ENCODE measurements at places on chromosomes 11 and 22.

DNA sequence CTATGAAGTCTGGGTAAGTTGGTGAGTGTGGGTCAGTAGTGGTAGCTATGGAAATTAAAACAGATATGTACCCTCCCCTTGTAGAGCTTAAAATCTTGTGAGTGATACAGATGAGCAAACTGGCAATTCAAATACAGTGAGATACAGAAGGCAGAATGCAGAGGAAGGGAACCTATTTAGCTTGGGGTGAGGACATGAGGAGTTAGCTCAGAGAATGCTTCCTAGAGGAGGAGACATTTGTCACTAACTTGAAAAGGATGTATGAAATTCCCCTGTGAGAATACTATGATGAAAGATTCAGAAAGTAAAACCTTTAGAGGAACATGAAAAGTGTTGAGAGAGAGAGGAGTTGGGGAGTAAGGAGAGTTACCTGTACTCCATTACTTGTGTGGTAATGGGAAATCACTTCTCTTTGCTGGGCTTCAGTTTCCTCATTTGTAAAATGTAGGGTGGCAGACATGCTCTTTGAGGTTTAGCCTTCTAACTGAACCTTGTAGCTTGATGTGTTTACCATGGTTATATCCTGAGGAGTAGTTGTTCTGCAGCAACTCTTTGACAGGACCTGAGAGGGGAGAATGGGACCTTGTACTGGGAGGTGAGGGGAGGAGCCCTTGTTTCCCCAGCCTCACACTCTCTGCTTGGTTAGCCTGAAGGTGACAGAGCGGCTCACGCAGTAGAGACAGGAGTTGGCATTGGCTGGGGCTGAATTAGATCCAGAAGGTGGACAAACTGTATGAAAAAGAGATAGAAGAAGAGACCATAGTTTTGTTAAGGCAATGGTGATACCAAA lies 17.9 kb downstream of the SWAP70 start:
- no peak for DNase-seq

GRCh38 chr11:123316003-123316402 lies 114.1 kb upstream of the GRAMD1B start:
- DNase-seq = no peak

- no peak for DNase-seq
Observed at GRCh38 chr11:132244846-132245245, 874.4 kb downstream of the NTM start.

- DNase-seq = no peak
Observed at GRCh38 chr11:70032943-70033710, 45.0 kb upstream of the ANO1 start.

- no peak for DNase-seq
Observed at GRCh38 chr22:18950141-18950540, 14.0 kb upstream of the PRODH start.

DNA sequence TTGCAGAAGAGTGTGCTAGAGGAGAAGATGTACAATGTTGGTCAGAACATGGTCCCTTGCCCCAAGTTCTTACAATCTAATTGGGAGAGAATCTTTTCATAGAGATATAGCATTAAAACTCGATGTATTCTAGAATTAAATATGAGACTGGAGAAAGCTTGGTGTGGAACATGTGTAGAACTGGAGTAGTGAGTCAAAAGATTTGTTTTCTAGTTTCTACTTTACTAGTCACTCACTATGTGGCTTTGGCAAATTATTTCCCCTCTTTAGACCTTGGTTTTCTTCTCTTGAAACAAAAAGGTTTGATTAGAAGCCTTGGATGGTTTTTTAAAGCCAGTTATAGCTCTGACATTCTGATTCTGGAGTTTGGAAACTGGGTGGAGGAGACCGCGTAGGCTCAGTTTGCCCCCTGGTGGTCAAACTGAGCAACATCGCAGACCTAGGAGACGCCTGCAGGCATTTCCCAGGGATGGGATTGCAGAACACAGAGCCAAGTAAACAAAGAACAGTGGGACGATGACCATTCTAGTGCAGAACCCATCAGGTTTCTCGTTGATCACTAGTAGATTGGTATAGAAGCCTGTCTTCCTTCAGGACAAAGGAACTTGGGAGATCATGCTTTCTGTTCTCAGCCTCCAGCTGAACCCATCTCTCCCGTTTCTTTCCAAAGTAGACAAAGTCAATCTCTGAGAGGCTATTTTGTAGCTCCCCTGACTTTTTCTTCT lies 8.5 kb upstream of the CHRDL2 start:
- peak; percentile 65 for DNase-seq

DNA sequence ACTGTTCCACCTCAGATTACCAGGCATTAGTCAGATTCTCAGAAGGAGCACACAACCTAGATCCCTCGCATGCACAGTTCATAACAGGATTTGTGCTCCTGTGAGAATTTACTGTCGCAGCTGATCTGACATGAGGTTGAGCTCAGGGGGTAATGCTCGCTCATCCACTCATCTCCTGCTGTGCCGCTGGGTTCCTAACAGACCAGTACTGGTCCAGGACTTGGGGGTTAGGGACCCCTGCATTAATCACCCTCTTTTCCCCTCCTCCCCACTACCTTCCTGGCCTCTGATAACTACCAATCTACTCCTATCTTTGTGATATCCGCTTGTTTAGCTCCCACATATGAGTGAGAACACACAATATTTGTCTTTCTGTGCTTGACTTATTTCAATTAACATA lies 83.5 kb upstream of the FSHB start:
- DNase-seq = no peak

DNA sequence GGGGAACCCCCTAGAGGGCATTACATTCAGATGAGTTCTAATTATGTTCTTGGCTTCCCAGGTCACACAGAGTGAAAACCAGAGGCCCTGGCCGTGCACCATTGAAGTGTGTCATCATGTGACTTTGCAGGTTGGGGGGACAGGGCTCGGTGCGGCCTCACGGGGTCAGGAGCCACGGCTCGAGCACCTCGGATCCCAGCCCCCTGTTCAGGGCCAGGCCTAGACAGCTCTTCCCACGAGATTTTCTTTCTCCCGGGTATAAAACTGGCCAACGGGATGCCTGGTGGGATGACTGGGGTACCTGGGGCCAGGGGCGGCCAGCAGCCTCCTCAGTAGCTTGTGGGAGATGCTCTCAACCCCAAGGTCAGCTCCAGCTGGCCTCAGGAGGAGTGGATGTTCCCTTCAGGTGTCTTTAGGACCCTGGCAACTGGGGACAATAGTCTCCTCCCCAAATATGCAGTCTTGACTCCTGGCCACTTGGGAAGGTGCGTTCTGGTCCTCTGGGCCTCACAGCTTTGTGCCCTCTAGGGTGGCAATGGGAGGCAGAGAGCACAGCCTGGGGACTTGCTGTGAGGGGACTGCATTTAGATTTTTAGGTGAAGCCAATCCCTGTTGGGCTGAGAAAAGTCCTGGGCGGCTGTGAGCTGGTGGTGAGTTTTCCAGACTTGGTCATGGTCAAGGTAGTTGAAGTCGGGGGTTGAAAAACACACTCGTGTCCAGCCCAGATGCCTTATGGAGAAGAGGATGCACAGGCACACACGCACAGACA lies 95.6 kb downstream of the KCNQ1 start:
- DNase-seq = no peak

GRCh38 chr11:120658071-120658423 lies 146.5 kb downstream of the GRIK4 start:
- no peak for DNase-seq

DNA sequence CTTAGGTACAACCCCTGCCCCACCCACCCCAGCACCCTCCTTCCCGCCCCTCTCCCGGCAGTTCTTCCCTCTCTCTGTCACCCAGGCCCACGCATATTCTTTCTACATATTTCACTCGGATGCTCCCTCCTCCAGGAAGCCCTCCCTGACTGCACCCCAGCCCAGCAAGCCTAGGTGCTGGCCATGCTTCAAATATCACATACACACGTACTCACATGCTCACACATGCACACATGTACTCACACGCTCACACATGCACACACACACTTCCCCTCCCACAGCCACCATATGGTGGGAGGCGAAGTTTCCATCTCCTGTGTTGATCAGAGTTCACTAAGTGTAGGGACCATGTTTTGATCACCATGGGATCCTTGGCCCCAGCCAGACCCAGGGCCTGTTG lies 90.4 kb downstream of the WNT7B start:
- DNase-seq = no peak

- DNase-seq = no peak
Observed at GRCh38 chr11:126181939-126182730, 29.3 kb downstream of the RPUSD4 start.

DNA sequence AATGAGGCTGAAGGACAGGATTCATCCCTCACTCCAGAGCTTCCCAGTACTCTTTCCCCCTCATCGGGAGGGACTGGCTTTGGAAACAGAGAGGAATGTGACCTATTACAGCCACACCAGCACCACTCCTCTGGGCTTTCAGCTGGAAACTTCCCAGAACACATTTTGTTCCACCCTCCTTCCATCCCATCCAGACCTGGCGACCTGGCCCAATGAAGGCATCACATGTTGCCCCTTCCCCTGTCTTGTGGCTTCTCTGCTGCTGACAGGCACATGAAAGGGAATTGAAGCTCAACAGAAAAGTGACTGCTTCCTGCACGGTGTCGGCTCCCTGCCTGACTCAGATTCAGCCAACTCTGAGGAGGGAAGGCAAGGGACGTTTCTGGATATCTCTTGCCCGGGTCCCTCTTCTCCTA lies 19.1 kb downstream of the IRAG1 start:
- DNase-seq = no peak

DNA sequence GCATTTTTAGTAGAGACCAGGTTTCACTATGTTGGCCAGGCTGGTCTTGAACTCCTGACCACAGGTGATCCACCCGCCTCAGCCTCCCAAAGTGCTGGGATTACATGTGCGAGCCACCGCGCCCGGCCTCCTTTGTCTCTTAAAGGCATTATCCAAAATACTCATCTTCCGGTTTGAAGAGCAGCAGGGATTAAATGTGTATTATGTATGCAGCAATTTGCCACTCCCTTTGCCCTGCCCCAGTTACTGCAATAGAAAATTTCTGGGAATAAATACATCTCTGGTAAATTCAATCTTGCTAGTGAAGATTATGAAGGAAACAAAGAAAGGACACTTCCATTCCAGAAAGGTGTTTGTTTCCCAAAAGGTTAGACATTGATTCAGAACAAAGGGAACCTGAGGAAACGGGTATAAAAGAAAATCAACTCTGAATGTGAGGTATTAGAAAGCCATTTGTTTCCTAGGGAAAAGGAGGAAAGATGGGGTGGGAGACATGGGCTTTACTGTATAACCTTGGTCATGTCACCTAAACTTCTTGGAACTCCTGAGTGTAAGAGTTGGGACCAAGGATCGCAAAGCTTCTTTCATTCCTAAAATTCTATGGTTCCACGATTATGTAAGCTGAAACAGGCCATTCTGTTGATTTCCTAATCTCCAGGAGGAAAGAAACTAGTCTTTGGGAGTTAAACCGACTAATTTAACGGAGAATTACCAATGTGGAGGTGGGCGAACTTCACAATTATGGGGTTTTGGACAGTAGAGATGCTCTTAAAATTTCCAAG lies 959 bp upstream of the HIPK3 start:
- no peak for DNase-seq

DNA sequence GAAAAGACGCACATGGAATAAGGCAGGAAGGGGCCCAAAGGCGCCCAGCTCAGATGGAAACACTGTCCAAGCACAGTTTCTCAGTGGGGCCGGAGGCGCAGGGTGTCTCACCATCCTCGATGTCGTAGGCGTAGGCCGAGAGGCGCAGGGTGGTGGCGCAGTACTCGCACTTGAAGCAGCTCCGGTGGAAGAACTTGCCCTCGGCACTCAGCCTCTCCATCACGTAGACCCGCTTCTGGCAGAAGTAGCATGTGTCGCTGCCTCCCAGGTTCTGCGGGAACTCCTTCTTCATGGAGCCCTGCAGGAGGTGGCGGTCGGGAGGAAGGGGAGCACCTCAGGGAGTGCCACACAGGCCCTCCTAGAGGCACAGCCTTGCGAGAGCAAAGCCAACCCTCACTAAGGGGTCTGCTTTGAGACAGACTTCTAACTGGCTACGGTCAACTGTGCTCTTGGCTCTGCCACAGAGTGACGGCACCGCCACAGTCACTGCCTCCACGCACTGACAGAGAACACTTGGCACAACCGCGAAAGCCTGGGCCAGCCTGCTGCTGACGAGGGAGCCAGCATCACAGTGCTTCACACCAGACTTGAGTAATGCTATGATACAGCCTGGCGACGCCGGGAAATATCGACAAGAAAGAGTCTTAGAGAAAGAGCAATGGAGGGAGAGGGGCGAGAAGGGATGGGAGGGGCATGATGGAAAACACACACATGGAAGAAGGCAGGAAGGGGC lies 97.6 kb upstream of the BID start:
- no peak for DNase-seq

DNA sequence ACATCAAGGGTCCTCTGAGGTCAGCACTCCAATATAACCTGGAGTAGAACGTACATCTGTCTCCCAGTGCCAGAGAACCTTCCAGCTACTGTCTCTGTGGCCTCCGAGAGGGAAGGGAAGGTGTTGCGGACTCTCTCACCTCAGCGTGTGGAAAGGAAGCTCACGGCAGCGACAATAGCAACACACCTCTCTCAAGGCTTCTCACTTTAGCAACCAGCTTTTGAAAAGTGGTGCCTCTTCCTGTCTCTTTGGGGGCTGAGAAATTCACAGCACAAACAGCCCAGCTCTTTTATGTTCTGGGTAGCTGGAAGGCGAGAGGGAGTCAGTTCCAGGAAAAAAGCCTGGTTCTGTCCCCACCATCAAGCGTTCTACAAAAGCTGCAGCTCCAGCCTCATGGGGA lies 156.9 kb upstream of the TBCEL start:
- DNase-seq = no peak

GRCh38 chr22:43848366-43849171 lies 13.7 kb downstream of the SULT4A1 start:
- DNase-seq = no peak

DNA sequence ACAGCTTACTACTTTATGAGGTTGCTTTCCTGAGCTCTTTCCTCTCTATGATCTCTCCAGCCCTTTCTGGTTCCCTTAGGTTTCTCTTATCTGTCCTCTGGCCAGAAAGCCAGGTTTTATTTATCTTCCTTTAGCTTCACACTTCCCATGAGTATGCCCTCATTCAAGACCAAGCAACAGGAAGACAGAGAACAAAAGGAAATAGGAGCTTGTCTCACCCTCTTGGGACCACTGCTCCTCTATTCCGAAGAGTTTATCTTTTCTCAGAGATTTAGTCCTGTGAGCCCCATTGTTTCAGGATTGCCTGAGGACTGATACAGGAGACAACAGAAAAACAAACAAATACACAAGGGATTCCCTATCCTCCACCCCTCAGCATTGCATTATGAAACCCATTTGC lies 62.4 kb upstream of the CCDC179 start:
- DNase-seq = no peak

- DNase-seq = no peak
Observed at GRCh38 chr11:14044916-14045315, 82.4 kb downstream of the SPON1 start.

- DNase-seq = no peak
Observed at GRCh38 chr11:64694026-64694755, 28.8 kb downstream of the NRXN2 start.

GRCh38 chr11:70540196-70540595 lies 141.9 kb downstream of the CTTN start:
- DNase-seq = no peak

DNA sequence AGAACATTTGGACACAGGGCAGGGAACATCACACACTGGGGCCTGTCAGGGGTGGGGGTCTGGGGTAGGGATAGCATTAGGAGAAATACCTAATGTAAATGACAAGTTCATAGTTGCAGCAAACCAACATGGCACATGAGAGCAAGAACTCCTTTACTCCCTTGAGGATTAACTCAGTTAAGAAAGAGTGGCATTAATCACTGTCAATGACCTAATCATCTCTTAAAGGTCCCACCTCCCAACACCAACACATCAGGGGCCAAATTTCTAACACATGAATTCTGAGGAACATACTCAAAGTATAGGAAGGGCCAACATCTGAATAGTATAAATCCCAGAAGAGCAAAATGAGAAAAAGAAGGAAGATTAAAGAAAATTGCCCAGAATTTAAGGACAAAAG lies 272.9 kb downstream of the SWAP70 start:
- no peak for DNase-seq
